A549 (cell line): ENCODE measurements at places on chromosomes 5 and 9.

DNA sequence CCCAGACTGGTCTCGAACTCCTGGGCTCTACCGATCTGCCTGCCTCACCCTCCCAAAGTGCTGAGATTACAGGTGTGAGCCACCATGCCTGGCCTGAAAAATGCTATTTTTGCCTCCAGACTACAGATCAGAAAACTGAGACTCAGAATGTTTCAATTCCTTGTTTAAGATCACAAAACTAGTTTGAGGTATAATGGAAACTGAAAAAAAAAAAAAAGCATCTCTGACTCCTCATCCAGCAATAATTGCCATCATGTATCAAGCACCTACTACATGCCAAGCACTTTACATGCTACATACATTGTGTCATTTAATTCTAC, 35.6 kb downstream of the PLAC8L1 start:
- DNase-seq = no peak

GRCh38 chr5:104540448-104540847, 977.9 kb upstream of the NUDT12 start:
- no peak for DNase-seq

DNA sequence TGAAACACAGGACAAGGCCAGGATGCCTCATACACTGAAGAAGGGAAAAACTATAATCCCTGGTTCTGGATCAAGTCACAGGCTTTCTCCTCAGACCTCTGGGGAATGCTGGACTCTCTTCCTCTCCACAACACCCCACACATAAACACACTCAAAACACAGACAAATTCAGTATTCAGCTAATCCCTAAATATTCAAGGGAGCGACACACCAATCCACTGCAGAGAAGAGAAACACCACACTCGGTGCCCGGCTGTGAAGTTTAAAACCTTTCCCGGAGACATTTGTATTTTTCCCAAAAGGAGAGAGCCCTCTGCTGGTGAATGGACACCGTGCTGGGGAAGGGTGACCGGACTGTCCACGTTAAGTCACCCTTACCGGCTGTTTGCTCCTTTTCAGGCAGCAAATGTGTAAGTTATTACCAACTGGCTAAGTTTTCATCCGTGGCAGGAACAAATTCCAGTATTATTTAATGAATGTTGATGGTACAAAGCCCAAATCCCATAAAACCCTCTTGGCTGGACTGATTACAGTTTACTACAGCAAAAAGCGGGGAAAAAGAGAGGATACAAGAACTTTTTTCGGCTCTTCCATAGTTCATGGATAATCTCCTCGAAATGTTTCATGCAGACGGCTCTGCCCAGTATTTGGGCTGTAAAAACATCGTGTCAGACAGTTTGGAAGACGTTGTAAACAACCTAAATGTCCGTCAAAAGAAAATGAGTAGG, 130.9 kb upstream of the SLC30A5 start:
- peak; percentile 64 for DNase-seq

DNA sequence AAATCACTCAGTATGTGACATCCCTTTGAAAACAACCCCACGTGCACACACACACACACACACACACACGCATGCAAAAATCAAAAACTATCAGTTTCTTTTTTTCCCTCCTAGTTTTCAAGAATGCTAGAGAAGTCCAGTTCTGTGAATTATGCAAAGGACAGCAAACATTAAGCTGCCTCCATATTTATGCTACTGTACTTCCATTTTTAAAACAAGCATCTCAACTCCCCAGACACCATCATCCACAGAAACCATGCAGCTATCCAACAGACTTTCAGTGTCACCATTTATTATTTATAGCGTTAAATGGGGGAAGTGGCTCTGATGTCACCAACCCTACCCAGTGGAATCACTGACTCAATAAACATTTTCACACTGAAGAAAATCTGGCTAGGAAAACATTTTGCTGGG, 1.6 kb downstream of the FBXW11 start:
- no peak for DNase-seq

DNA sequence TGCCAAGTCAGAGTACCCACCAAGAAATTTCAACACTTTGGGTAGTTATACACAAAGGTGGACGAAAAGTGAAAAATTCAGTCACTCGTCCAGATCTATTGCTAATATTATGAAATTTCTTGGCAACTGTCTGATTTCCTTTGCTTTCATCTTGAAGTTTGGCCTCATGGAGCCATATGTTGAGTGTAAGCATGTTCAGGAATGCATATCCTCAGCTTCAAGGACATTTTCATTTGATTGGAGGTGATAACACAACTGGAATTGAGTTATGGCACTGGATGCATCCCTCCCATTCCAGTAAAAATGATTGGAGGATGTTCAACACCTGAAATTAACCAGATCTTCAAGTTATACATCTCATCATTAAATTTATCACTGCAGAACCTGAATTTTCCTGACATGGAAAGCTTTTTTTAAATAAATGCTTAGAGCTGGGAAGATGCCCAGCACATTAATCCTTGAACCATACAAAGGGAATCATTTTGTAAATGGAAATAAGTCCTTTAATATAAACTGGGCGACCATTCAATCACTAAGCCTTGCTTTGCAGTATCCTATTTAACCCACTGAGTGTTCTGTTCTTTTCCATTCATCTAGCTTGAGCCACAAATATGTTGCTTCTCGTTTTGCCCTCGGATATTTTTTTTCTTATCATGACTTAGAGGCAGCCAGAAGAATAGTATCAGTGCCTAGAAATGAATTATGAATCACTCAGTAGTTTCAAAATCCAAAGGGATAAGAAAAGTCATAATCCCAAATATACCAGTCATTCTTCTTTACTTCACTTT, 273.7 kb upstream of the PIK3R1 start:
- no peak for DNase-seq

GRCh38 chr5:107541400-107541799, 129.3 kb downstream of the EFNA5 start:
- DNase-seq = no peak
